ENCODE measurements at places on chromosomes 5 and 9.

DNA sequence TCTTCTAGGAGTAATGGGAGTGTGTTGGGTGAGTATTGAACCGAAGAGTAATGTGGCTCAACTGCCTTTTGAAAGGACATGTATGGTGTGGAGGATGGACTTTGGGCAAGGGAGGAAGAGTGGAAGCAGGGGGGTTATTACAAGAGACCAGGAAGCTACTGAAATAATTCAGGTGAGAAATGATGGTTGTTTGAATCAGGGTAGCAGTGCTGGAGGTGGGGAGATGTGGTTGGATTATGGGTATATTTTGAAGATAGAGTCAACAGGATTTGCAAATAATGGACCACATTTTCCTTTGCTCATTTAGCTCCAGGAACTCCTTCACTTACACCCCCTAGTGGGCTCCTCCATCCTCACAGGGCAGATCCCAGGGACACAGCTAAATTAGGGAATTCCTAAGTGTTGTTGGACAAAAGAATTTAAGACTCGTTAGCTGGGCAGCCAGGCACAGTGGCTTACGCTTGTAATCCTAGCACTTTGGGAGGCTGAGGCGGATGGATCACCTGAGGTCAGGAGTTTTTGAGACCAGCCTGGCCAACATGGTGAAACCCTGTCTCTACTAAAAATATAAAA is 1.2 kb upstream of the SLC4A9 start:
- peak; percentile 36 for DNase-seq

- no peak for DNase-seq
Observed at GRCh38 chr9:26247861-26248260, 569.6 kb upstream of the TUSC1 start.

GRCh38 chr5:30092548-30092947 is 1100.9 kb upstream of the CDH6 start:
- no peak for DNase-seq

- peak; percentile 4 for DNase-seq
Observed at GRCh38 chr9:33714989-33715388, 80.4 kb upstream of the PRSS3 start.

DNA sequence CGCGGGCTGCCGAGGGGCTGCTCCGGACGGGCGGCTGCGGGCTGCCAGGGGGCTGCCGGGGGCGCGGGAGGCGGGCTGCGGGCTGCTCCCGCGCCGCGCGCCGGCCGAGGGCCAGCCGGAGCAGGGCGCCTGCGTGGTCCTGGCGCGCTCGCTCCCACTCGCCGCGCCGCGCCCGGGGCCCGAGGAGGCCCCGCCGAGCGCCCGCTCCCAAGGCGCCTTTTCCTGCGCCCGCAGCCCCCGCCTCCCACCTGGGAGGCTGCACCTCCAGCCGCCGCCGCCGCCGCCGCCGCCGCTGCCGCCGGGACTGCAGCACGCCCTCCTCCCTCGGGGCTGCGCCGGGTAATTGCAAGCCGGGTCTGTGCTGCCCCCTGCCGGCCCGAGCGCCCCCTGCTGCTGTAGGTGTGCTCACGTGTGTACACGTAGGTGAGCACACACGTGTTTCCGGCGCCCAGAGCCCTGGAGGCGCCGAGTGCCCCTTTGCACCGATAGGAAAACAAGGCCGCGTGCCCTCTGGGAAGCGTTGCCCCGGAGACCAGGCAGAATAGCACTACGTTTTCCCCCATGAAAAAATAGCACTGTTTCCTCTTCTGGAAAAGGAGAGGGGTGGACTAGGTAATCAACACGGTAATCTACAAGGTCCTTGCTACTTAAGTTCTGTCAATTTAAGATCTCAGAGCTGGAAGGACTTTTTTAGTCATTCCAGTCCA is at the start of gene EPB41L4B:
TSS of gene EPB41L4B (minus strand) at position 318 of the 707 bp plus-strand sequence. CDS start 613 bp downstream, outside the sequence.
- DNase-seq: peak; percentile 78

GRCh38 chr9:137606005-137606621 is 627 bp downstream of the ARRDC1 start:
- no peak for DNase-seq

DNA sequence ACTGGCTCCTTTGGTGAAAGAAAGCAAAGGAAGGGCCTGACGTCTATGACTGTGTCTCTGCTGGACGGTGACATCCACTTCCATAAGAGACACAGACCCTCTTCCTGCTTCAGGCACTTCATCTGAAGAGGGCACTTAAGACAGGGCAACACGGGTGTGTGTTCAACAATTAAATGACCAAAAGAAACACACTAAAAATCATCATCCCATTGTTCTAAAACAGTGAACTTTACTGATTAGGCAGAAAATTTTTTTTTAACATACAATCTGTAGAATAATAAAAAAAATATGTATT is 58.5 kb downstream of the GOLM1 start:
- DNase-seq: no peak

DNA sequence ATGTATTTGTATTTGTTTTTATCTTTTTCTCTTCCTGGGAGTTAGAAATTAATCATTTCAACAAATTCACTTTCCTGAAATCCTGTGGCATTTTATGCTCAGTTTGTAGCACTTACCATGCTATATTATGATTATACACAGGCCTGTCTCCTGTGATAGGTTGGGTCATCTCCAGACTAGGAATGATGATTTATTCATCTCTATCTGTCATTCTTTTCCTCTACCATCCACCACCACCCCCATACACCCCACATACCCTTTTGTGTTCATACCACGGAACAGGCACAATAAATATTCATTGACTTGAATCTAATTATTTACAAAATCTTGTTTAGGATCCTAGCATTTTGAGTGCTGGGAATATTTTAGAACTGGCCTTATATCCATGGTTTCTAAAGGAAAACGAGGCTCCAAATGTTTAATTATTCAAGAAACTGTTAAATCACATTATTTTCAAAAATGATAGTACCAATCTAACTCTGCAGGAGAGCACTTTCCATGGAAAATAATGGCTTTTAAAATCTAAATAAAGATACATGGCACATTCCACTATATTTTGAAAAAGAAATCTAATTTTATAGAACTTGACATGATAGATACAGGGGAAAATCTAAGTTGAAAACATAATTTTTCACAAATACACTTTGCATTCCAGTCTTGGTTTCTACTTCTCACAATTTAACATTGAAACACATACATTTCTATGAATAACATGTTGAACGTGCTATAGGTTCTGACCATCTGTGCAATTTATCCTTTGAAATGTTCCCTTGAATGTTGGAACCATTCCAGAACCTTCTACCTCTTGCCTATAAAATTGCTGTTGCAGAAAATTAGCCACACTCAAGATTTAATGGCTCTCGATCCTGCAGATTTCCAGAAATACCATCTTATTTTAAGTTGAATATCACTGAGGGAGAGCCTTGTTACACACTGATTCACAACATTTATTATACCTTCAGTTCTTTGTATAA is 89.3 kb downstream of the STARD4 start:
- no peak for DNase-seq

GRCh38 chr5:87081016-87081415 is 186.7 kb upstream of the RASA1 start:
- peak; percentile 19 for DNase-seq

Data from suppressor macrophage treated with lipopolysaccharide for 4 hours (primary cell).